ENCODE measurements at places on chromosomes 11 and 22. TPM values are rescaled to one million over a fixed set of nuclear protein-coding genes. Genes with fewer than 3 reads are reported as not detected.

ASPHD2 gene
- 0.46 TPM for total RNA-seq

MS4A15 gene
- total RNA-seq, result not detected

SHANK3 gene
- total RNA-seq, result 61.3 TPM

GRAMD4 gene
- total RNA-seq, result 19.5 TPM
